NCI-H1436 (cell line): ENCODE measurements at places on chromosomes 13 and 19.

GRCh38 chr19:49570997-49571676, 9.2 kb downstream of the NOSIP start:
- no peak for DNase-seq

- DNase-seq, result no peak
Measured at GRCh38 chr19:31317570-31317969, 31.7 kb downstream of the TSHZ3 start.

DNA sequence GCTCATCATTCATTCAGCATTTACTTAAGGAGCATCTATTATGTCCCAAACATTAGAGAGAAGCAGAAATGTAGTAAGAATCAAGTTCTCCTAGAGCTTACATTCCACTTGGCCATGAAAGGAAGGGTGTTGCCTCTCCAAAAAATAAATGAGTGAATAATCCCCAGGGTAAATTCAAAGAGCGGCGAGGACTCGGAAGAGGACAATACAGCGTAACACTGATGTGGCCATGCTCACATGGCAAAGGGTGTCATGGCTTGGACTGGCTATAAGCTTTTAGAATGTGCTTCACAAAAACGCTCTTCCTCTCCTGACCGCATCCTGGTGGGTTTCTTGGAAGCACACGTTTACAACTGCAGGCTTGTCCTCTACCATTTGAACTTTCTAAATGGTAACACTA, 290.2 kb downstream of the IRS2 start:
- no peak for DNase-seq

GRCh38 chr13:99205621-99206220, 5.1 kb downstream of the UBAC2 start:
- no peak for DNase-seq

DNA sequence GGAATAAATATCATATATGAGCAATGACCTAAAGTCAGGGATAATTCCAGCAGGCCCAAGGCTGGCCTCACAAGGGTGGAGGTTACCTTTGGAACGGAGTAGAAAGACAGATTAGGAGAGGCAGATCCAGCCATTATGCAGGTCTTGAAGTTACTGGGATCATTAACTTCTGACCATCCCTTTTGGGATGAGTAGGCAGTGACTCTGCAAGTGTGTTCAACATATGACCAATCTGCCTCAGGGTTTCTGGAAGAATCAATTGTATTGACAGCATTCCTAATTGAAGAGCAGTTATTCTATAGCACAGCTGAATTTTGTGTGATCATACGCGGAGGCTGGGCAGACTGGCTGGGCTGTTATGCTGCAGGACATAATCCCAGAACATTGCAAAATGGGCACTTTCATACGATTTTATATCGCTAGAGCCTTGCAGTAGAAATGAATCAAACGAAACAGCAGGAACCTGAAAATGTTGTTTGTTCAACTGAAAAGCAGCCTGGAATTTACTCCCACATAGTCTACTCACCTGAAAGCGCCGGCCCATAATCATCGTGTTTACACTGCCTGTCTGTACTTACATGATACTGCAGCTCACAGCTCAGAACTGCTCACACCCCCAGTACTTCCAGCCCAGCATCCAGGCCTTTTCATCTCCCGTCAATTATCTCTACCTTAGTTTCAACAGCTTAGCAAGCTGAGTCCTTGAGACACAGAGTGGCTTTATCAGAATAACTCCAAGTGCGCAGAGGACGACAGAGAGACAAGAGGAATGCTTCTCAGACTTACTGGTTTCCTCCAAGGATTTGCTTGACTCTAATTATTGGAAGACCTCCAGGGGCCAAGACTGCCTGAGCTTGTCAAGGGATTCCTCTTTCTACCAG, 556.1 kb downstream of the EFNB2 start:
- DNase-seq, result peak; percentile 9

DNA sequence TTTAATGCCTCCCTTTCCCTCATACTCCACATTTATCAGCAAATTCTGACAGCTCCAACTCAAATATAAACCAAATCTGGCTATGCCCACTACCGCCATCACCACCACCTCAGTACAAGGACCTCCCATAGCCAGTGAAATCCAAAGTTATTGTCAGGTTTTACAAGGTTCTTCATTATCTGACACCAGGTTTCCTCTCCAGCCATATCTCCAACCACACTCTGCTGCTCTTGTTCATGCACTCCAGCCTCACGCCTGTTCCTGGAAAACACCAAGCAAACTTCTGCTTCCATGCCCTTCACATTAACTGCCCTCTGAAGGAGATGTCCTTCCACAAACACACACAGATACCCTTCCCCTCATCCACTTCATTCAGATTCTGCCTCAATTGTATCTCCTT, 102.2 kb upstream of the MIR17HG start:
- DNase-seq, result no peak

DNA sequence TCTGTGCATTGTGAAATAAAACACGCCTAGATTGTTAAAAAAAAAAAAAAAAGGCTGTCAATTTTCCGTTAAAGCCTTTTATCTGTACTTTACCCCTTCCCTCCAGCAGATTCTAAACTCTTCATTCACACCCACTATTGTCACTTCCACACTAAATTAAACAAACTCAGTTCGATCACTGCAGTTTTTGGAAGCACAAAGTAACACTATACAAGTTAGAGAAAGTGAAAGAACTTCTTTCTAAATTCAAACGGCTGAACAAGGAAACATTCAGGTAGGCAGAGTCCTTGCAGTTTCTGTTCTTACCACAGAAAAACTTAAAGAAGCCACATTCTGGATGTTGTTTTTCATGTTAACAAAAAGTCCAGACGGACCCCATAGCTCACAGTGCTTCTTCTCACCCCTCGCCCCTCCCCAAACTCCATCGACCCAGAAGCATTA, 27.5 kb upstream of the UBE2L5 start:
- no peak for DNase-seq

GRCh38 chr13:50844084-50844875, 788 bp upstream of the DLEU7 start:
- DNase-seq, result no peak

- no peak for DNase-seq
Measured at GRCh38 chr13:30354493-30355383, 47.4 kb upstream of the KATNAL1 start.

DNA sequence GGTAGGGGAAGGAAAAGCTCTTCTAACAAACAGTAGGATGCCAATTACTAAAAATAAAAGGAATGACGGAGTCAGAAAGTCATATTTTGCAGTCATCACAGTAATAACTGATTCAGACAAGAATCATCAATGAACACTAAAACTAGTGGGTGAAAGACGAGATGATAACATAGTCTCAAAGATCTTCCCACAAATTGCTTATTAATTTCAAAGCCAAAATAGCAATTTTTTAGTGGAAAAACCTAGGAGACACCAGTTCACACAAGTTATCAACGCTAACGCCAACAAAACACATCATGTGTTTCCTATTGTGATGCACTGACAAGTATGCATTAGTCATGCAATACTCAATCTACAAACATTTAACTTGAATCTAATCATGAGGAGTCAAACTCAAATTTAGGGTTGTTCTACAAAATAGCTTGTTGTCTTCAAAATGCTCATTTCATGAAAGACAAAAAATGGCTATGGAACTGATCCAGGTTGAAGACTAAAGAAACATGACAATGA, 18.6 kb downstream of the ZNF233 start:
- no peak for DNase-seq

GRCh38 chr19:13583114-13583513, 76.8 kb upstream of the CACNA1A start:
- no peak for DNase-seq

DNA sequence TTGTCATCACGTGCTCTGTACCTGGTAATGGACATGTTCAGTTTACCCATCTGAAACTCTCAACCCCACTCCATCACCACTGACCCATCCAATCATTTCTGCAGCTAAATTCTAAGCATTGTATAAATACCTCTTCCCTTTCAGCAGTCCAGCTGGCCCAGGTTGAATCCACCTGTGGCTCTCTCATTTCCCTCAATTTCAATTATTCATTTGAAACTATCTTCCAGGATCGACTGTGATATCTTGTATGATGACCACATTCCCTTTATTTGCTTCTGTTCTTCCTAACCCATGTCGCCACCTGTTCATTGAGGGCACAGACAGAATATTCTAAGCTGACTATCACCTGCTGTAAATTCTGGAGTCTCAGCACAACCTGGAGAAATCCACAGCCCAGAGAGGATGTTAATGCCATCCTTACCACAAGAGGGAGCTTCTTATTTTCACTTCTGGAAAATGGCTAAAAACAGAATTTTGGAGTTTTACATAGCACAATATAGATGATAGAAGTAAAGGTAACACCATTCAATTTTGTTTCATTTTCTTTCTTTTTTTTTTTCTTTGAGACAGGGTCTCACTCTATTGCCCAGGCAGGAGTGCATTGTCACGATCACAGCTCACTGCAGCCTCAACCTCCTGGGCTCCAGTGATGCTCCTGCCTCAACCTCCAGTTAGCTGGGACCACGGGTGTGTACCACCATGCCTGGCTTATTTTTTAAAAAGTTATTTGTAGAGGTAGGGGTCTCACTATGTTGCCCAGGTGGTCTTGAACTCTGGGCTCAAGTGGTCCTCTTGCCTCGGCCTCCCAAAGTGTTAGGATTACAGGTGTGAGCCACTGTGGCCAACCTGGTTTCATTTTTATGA, 38.6 kb downstream of the ZNF823 start:
- DNase-seq, result no peak

GRCh38 chr19:56321254-56321988, 6.8 kb upstream of the ZSCAN5A start:
- no peak for DNase-seq
